ENCODE measurements at places on chromosomes 11 and 22.

GRCh38 chr22:30328466-30329049, 1.8 kb upstream of the TBC1D10A start:
- no peak for DNase-seq

- DNase-seq, result no peak
These were observed 10.7 kb downstream of the IL2RB start for GRCh38 chr22:37138849-37139561.

GRCh38 chr11:43574949-43575912, 105.3 kb upstream of the HSD17B12 start:
- no peak for DNase-seq

GRCh38 chr22:28715611-28716010, 26.0 kb downstream of the CHEK2 start:
- no peak for DNase-seq

DNA sequence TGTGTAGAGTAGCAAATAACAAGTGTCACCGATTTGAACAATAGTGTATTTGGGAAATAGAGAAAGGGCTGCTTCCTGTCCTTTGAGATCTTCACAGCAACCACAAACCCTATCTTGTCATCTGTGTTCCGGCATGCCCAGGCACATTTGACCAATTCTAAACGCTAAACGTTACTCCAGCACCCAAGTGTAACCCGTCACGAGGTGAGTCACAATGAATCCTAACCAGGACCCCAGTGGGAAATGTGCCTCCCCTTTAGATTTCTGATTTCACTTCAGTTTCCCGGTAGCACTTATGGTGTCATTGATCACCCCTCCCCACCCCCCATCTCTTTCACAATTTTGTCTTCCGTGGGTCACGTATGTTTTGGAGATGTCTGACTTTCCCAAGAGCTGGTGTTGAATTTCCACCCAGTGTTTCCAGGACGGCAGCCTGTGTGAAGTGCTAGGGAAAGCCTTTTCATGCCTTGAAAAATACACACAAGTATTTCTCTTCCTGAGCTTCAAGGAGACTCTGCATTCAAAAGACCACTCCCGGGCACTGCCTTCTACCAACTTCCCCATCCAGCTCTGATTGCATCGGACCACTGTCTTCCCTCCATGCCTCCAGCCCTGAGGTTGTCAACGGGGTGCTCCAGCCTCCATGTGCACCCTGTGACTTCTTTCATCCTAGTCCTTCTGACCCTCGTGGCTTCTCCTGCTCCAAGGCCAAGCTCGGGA, 10.5 kb upstream of the C11orf24 start:
- DNase-seq, result no peak

DNA sequence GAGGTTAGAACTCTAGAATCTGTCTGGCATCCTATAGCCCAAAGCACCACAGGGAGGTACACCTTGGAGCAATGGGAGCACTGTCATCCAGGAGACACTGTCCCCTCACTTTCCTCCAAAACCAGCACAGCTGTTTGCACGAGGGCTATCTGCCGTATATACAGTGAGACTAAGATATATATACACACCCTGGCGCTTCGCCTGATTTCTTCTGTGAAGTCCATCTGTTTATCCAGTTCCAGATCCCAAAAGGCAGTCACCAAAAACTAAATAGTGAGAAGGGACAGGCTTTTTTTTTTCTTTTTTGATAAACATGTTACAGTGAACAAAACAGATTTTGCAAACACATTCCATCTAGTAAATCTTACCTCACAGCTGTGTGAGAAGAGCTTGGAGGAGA, 68.5 kb downstream of the ARFGAP2 start:
- DNase-seq, result no peak

DNA sequence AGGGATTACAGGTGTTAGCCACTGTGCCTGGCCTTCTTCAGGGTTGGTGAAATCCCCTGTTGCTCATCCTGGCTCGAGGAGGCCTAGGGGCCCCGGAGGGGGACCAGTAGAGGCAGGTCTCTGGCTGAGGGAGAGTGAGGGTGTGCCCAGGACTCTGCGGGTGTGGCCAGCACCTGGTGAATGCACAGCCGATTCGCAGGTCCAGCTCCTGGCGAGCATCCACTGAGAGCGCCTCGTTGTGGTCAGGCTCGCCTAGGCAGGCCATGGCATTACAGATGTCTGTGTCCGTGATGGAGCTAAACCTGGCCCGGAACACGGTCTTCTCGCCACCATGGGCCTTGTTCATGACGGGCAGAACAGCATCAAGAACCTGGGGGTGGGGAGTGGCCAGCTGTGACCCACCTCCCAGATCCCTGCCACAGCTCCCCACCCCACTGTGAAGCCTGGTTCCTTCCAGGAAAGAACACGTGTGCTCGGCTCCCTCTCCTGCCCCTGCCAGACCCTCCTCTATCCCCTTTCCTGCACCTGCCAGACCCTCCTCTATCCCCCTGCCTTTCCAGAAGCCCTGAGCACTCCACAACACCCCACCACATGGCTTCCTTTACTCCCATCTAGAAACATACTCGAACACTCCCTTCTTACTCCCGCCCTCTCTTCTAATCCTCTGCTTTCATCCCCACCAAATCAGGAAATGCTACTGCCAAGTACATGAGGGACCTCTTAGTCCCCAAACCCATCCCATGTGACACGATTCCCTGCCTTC, 12.4 kb downstream of the TOP3B start:
- DNase-seq, result no peak

- DNase-seq, result no peak
These were observed 72.8 kb downstream of the GAB4 start for GRCh38 chr22:16935209-16935608.

DNA sequence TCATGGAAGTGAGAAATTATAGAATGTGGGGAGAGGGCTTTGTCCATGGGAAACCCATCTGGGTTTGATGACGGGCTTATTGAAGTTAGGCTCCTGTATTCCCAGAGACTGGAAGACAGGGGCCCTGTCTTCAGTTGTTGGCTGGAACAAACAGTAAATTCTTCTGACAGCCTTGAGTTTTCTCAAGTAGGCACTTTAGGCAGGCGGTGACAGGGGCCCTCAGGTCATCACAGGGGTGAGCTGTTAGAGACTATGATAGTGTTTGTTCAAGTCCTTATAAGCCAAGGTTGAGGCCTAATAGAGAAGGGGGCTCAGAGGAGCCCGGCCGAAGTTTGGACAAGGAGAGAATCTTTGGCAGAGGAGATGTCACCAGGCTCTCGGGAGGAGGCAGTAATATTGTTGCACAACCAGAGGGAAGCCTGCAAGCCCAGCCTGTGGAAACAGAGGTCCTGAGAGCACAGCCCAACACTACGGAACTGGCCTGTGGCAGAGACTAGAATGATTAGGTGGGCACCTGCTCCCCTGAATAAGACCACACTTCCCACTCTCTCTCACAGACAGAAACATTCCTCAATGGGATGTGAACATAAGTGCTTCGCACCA, 20.2 kb upstream of the IL17RA start:
- no peak for DNase-seq

All from NK-92 treated with Interleukin-12 subunit alpha and Interleukin-12 subunit beta, amount 100 ng/mL, for 24 hours (cell line).